NCI-H510A (cell line): ENCODE measurements at places on chromosomes 2 and 18.

- DNase-seq: no peak
Measured at GRCh38 chr2:217218269-217219163, 358.7 kb upstream of the TNP1 start.

DNA sequence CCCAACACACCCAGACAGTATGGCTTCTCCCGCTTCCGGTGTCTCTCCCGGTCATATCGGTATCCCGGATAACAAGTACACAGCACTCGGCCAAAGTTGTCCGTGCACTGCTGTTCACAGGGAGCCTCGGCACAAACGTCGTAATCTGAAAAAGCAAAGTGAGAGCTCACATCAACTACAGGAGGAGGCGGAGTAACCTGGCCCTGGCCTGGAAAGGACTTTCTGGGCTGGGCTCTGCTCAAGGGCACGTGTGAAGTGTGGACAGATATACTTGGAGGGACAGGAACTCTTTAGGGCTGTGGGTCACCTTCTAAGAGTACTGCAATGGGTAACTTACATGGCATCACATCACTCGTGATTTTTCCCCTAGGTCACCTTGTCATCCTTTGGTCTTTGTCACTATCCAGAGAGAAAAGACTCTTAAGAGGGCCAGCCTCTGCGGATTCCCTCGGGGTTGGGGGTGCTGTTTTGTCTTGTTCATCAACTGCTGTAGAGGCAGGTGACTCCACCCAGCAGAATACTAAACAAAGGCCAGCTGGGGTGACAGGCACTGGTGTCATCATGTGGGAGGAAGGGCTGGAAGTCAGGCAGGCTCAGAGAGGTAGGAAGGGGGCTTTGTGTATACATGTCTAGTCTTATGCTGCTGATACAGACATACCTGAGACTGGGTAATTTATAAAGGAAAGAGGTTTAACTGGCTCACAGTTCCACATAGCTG lies 110.6 kb upstream of the LMAN1 start:
- no peak for DNase-seq

DNA sequence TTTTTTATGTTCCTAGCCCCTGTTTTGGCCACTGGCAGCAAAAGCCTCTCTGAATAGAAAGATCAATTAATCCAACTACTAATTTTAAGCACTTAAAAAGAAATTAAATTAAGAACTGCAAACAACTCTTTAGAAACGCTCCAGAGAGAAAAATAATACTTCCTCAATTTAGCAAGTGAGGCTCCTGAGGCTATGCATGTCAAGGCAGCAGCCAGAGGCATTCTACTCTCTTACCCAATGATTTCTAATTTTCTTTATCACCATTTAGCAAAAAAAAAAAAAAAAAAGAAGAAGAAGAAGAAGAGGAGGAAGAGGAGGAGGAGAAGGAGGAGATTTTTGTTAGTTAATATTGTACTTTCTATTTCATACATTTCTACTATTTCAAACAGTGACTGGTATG lies 68.5 kb downstream of the TMEM237 start:
- DNase-seq: no peak

DNA sequence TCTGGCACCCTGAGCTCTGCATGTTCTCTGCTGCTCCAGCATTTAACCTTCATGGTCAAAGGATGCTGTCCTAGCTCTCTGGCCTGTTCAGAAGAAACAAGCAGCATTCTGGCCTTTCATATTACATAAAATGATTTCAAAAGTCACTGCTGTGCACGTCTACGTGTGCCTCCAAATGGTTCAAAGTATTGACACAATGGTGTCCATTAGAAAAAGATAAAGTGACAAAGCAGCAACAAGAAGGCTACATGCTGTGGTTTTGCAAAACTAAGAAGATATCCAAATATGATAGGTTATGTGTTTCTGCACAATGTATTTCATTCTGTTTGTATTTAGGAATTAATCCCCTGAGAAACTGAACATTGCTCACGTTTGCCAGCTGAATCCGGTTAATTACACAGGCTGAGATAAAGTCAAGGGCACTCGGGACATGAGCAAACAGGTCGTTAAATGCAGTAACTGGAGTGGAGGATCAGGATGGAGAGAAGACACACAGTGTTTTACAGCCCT lies 258.5 kb downstream of the DOK6 start:
- peak; percentile 68 for DNase-seq

GRCh38 chr2:216371721-216372702 lies at the start of gene MARCHF4:
MARCHF4 (minus strand) TSS chr2:216372483; CDS start chr2:216370260, 2,223 bp downstream.
- DNase-seq: peak; percentile 72

DNA sequence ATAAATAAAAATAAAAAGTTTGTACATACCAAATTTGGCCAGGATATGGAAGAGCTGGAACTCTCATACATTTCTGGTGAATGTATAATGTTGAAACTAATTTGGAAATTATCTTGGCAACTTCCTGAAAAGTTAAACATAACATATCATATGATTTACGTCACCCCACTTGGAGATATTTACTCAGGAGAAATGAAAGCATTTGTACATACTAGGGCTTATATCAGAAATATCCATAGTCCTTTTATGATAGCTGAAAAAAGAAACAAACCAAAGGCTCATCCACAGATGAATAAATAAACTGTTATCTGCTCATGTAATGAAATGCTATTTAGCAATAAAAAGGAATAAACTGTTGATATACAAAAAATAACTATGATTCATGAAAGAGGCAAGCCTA lies 318.2 kb upstream of the NRXN1 start:
- DNase-seq: no peak

GRCh38 chr2:8676191-8676920 lies 5.5 kb upstream of the ID2 start:
- DNase-seq: no peak

DNA sequence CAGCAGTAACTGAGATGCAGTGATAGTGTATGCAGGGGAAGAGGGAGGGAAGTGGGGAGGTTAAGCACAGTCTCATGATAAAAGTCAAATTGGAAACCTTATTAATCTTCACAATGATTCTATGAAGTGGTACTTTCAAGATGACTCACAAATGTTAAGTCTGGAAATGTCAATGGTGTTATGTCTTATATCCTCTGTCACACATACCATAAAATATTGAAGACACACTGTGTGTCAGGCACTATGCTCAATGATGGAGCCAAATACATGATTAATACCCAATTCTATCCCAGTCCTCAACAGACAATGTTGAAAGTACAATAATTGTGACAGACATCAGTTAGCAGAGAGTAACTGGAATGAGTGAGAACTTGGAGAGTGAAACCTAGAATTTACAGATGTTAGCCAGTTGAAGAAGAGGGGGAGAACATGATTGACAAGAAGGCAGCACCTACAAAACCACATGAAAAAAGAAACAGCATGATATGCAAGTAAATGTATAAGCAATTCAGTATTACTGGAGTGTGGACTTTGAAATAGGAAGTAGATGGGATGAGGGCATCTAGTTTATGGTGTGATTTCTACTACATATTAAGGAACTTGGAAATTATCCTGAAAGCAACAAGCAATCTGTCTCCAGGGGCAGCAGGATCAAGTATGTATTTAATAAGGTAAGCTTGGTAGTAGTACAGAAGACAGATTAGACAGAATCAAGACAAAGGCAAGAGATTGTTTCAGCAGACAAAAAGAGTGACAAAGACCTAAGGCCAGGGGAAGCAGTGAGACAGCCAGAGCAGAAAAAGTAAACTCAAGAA lies 107.6 kb downstream of the STRN start:
- no peak for DNase-seq

DNA sequence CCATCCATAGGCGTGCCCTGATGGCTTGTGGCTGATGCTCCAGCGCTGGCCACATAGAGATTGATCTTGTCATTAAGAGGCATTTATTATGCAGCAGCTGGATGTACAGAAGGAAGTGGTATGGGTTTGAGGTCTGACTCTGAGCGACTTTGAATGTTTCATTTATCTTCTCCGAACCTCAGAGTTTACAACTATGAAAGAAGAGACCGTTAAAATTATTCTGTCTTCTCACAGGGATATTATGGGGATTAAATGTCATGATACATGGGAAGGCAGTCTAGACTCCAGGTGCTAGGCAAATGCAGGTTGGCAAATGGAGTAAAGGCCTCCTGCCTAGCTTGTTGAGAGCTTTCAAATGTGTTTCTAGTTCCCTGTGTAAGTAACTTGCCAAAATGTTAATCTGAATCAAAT lies 30.3 kb downstream of the MOGAT1 start:
- no peak for DNase-seq

- DNase-seq: no peak
Measured at GRCh38 chr2:113084249-113085000, 16.7 kb downstream of the IL1F10 start.

GRCh38 chr2:84152462-84152861 lies 306.6 kb downstream of the SUCLG1 start:
- no peak for DNase-seq

DNA sequence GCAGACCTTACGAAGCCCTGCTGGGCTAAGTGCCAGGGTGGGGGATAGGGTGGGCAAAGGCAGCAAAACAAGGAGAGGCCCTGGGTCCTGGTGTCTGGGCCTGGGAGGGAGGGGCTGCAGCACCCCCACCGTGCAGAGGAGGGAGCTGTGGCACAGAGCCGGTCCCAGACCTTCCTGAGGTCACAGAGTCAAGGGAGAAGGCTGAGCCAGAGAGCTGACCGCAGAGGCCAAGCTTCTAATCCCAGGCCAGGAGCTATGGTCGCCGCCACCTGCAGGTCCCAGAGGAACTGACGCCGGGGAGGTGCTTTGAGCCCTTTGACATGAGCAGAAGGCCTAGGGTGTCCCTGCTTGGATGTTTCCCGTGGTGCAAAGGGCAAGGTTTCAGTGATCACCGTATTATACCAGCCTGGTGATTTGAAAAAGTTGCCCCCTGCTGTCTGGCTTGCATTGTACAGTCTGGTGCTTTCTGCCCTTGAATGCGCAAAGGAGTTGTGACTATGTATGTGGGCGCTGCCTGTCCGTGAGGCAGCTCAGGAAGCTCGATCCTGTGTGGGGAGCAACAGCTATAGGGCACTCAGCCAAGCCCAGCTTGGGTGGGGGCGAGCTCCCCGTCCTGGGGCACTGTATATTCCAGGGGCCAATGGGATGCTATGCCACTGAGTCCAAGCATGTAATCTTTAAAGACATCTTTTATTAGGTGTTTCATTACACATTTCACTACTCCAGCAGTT lies 44.3 kb downstream of the EDAR start:
- no peak for DNase-seq

- no peak for DNase-seq
Measured at GRCh38 chr2:46010925-46011490, 286.2 kb upstream of the EPAS1 start.

DNA sequence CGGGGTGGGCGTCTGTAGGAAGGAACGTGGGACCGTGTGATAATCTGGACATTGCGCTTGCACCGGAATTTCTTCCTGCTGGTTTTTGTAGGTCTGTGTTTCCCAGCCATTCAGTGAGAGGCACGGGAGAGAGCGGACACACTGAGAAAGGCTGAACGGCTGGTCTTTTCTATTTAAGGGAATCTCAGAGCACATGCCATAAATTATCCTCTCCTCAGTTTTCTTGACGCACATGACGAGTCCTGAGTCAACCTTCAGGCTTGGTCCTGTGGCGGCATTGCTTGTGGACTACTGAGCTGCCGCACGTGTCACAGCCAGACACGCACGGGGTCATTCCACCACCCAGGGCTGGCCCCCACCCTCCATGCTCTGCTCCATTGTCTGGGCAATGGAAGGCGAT lies 519.3 kb upstream of the ID2 start:
- DNase-seq: no peak

GRCh38 chr2:52391621-52392020 lies 1359.7 kb upstream of the NRXN1 start:
- no peak for DNase-seq

DNA sequence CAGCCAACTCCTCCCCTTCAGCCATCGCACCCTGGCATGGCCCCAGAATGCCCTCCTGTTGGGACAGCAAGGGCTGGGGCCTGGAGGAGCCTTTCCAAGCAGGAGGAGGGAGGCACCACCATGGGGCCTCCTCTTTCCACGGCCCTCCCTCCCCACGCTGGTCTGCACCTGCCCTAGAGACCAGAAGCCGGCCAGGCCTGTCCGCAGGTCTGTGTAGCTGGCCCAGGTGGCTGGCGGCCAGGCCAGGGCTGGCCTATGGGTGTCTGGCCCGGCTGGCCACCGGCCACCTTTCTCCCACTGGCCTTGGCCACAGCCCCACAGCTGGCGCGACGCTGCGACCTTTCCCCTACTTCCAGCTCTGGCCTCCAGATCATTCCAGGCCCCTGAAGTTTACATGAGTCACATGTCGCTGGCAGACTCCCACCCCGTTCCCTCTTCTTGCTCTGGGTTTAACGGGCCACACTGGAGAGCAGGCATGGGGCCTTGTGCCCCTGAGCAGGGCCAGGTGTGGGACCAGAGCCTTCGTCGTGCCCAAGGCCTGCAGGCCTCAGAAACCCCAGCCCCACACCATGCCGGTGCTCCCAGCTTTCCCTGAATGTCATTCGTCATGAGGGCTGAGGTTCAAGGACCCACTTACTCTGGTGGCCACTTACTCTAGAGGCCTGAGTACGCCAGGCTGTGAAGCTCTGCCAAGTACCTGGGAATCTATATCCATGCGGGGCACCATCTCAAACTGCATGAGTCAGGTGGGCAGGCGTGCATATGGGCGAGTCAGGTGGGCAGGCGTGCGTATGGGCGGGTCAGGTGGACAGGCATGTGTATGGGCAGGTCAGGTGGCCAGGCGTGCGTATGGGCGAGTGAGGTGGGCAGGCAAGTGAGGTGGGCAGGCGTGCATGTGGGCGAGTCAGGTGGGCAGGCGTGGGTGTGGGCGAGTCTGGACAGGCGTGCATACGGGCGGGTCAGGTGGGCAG lies 33.3 kb upstream of the KLF11 start:
- no peak for DNase-seq

DNA sequence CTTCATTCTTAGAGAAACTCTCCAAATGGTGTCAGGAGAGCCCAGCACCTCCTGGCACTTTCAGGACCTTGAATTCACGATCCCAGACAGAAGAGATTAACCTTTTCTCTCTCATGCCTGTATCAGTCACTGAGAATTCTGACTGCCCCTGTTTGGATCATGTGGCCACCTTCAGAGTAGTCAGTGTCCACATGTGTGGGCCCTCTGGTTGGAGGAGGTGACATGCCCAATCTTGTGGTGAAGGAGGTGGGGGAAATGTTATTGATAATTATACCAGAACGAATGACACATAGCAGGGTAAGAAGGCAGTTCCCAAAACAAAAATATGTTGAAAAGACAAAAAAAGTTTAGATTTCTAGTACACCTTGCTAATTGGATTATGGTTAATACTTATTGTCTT lies 31.7 kb downstream of the UBXN4 start:
- no peak for DNase-seq

GRCh38 chr18:36307513-36307912 lies 10.0 kb downstream of the FHOD3 start:
- no peak for DNase-seq

DNA sequence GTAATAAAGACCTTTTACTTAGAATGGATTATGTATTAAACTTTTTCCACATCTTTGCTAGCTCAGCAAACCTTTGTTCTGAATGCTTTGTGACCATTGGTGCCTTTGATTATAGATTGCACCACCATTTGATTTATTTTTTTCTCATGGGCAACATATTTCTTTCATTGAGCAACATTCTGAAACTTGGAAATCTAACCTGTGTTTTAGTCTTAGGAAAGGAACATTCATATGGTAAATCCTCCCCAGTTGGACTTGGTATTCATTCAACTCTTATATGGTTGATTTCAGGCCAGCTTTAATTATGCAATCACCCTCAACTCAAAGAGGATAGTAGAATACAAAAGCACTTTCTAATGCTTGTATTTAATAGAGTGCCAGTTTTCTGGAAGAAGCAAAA lies 1077.9 kb upstream of the ZEB2 start:
- DNase-seq: no peak

GRCh38 chr2:70214365-70214764 lies 23.5 kb upstream of the C2orf42 start:
- DNase-seq: no peak

GRCh38 chr18:44691148-44691925 lies 10.6 kb downstream of the SETBP1 start:
- no peak for DNase-seq

- DNase-seq: no peak
Measured at GRCh38 chr2:241560883-241561474, 2.4 kb downstream of the BOK start.
